ENCODE measurements at places on chromosomes 3 and 15.

DNA sequence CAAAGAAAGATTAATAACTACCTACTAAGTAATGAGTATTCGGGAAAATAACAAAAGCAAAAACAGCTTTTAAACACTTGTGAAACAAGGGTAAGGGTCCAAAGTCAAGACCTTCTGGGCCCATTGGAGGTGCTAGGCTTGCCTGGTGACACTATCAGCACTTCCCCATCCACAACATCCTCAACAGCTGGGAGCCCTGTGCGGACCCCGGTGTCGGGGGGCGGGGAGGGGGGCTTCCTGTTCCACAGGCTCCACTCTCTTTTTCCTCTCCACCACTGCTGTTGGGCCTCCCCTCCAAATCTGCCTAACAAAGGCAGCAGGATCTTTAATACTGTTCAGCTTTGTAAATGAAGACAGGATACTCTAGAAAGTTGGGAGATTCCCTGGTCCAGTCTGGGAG lies 21.6 kb downstream of the NGRN start:
- no peak for DNase-seq

DNA sequence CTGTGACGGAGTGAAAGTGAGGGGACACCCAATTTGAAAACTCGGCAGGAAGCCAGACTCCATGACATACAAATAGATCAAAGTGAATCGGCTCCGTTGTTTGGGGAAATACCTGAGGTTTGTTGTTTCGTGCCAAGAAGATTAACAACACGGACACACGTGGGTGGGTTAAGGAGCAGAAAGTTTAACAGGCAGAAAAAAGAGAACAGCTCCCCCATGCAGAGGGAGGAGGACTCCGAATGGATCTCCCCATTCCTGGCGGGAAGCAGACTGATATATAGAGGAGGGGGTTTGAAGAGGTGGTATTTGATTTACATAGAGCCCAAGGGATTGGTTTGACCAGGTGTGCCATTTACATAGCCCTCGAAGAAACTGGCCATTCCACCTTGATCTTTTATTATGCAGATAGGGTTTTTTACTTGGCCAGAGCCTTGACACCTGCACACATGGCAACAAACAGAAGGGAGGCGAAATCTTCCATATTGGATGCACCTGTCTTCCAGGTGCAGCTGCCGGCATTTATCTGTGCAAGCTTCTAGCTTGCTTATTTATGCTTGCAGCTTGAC lies 4.8 kb upstream of the SACM1L start:
- DNase-seq = no peak

DNA sequence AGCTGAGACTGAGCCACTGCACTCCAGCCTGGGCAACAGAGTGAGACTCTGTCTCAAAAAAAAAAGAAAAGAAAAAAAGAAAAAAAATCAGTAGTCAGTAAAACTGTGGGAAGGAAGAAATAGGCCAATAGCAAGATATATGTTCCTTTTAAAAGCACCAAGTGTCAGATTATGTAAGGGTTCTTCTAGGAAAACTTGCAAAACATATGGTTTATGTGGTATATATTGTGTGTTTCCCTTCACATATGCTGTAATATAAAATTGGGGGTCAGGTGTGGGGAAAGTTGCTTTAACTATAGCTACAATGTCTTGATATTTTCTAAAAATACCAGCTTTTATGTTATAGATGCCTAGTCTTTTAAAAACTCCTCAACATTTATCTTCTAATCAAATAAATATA lies 64.6 kb downstream of the ESYT3 start:
- no peak for DNase-seq

GRCh38 chr3:119660474-119661440 lies at the start of gene POPDC2:
TSS of gene POPDC2 (minus strand) at chr3:119660589. CDS start at chr3:119660423, 166 bp downstream.
- DNase-seq = no peak

GRCh38 chr3:141388823-141389621 lies 20.7 kb downstream of the ZBTB38 start:
- DNase-seq = no peak

All from activated CD4-positive, alpha-beta T cell treated with anti-CD3 and anti-CD28 coated beads for 24 hours (primary cell).